ENCODE measurements at places on chromosomes 3 and 15.

DNA sequence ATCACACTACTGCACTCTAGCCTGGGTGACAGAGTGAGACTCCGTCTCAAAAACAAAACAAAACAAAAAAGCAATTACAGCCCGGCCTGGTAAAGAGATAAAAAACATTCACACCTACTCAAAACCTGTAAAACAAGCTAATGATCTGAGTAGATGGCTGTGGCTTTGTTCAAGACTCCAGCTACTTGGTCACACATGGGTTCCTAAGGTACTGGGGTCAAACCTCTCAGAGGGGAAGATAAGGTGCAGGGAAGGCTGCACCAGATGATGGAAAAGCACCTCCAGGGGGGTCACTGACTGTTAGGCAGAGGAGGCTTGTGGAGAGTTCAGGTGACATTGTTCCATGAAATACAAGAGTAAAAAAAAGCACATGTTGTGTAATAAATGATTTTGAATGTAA lies 450.2 kb upstream of the WNT5A start:
- no peak for DNase-seq

- no peak for DNase-seq
These were observed 384 bp upstream of the NDUFB4 start for GRCh38 chr3:120595788-120596115.

- DNase-seq, result no peak
These were observed 42.3 kb downstream of the FSD2 start for GRCh38 chr15:82763361-82764116.

GRCh38 chr15:69982037-69982436 lies 115.7 kb downstream of the TLE3 start:
- DNase-seq, result no peak

GRCh38 chr3:126524429-126524988 lies 554 bp downstream of the CHST13 start:
- peak; percentile 62 for DNase-seq

All from common myeloid progenitor, CD34-positive (primary cell).